Muscle of leg (tissue), 16 donors: ENCODE measurements at places on chromosomes 7 and 10. TPM values are rescaled to one million over a fixed set of nuclear protein-coding genes. Genes with fewer than 3 reads are reported as not detected.

Gene FAM241B
- total RNA-seq = 0.18 TPM

Gene FZD8
- total RNA-seq = 28.9 TPM

Gene IRF5
- 2.7 TPM for total RNA-seq

Gene COBL
- total RNA-seq = 60.6 TPM

Gene CYP2C18
- total RNA-seq = not detected

Gene AKR1C4
- not detected for total RNA-seq

Gene LRMDA
- 7.9 TPM for total RNA-seq

Gene DGKB
- total RNA-seq = 1.4 TPM

Gene SPRN
- 0.53 TPM for total RNA-seq

Gene ADIRF
- total RNA-seq = 9.7 TPM

Gene PNLIPRP1
- total RNA-seq = not detected

Gene AKR1C2
- 10.9 TPM for total RNA-seq

Gene NEUROD6
- total RNA-seq = 0.04 TPM

Gene FAM25C
- not detected for total RNA-seq

Gene TLX1
- total RNA-seq = not detected

Gene RARRES2
- 43.4 TPM for total RNA-seq

Gene OPALIN
- total RNA-seq = not detected

Gene ASIC3
- total RNA-seq = 1.3 TPM

Gene CHST15
- 14.8 TPM for total RNA-seq

Gene RTKN2
- 2.4 TPM for total RNA-seq

Gene FXYD4
- total RNA-seq = 0.44 TPM

Gene SSC4D
- 0.84 TPM for total RNA-seq

Gene FAM25G
- not detected for total RNA-seq

Gene CFAP70
- 1.3 TPM for total RNA-seq

Gene ANKRD61
- 0.22 TPM for total RNA-seq

Gene MALRD1
- total RNA-seq = 2.7 TPM

Gene PDK4
- 13.6 TPM for total RNA-seq

Gene STAMBPL1
- 10.3 TPM for total RNA-seq

Gene TRIL
- total RNA-seq = 16.9 TPM

Gene SPDYE1
- total RNA-seq = not detected

Gene ZNF680
- 14.1 TPM for total RNA-seq

Gene FAM107B
- total RNA-seq = 15.1 TPM

Gene C10orf67
- total RNA-seq = 0.04 TPM

Gene CHCHD3
- total RNA-seq = 75.0 TPM

Gene HOXA10
- 21.2 TPM for total RNA-seq

Gene GDF10
- total RNA-seq = 0.98 TPM

Gene DNAH11
- 0.13 TPM for total RNA-seq

Gene SPDYE9
- total RNA-seq = 0.04 TPM

Gene TYSND1
- total RNA-seq = 4.6 TPM

Gene GOLGA7B
- total RNA-seq = 0.04 TPM

Gene CDHR3
- total RNA-seq = 10.1 TPM

Gene IFIT1B
- total RNA-seq = 1.1 TPM

Gene PDIA4
- 69.6 TPM for total RNA-seq

Gene TMEM213
- total RNA-seq = not detected

Gene TMEM184A
- total RNA-seq = 0.49 TPM

Gene CALHM1
- total RNA-seq = not detected

Gene HMX2
- not detected for total RNA-seq

Gene NAT16
- not detected for total RNA-seq

Gene SAMD9
- total RNA-seq = 6.1 TPM

Gene AOC1
- total RNA-seq = 0.04 TPM

Gene WNT8B
- total RNA-seq = not detected

Gene BTBD16
- total RNA-seq = 0.27 TPM
